ENCODE measurements at places on chromosomes 12 and 14. TPM values are rescaled to one million over a fixed set of nuclear protein-coding genes. Genes with fewer than 3 reads are reported as not detected.

The INSM2 gene
- total RNA-seq = not detected

The SYT1 gene
- total RNA-seq = 0.16 TPM

- no peaks in the 10 kb centered on the region for H3K27me3 ChIP-seq
- no peak for DNase-seq
- H3K36me3 ChIP-seq = no peaks in the 10 kb centered on the region
- no peaks in the 10 kb centered on the region for H3K4me1 ChIP-seq
- no peak overlapping the region for H3K27ac ChIP-seq
Measured at GRCh38 chr14:49497725-49498348, 88.3 kb downstream of the RPS29 start.

GRCh38 chr14:97977651-97978261 is 1180.6 kb downstream of the VRK1 start:
- peak overlapping the region; percentile 23 for H3K4me3 ChIP-seq
- H3K4me1 ChIP-seq = no peaks in the 10 kb centered on the region
- H3K36me3 ChIP-seq = no peaks in the 10 kb centered on the region
- H3K27ac ChIP-seq = peak overlapping the region; percentile 73

GRCh38 chr14:76977793-76978720 is 50.5 kb downstream of the IRF2BPL start:
- no peaks in the 10 kb centered on the region for H3K27me3 ChIP-seq
- H3K27ac ChIP-seq = peak overlapping the region; percentile 72
- DNase-seq = peak; percentile 75
- H3K4me1 ChIP-seq = peaks cover 6% of the 10 kb centered on the region
- no peak overlapping the region for H3K4me3 ChIP-seq
